Renal cortical epithelial cell (primary cell): ENCODE measurements at places on chromosomes 4 and X.

DNA sequence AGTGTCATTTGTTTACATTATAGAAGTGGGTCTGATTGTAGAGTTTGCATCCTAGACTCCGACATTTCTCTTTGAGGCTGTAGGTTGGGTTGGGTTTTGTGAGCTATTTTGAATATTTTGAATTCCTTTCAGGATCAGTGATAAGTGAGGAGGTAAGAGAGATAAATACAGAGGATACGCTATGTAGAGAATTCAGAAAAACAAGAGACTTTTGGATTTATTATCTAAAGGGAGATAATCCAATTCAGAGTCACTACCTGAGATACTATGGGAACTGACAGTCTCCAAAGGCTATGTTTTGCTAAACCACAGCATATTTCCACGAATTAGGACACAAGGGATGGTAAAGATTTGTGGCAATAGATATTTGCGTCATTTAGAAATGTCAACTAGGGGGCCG is 16.9 kb upstream of the RAP2C start:
- DNase-seq: no peak

- peak; percentile 64 for DNase-seq
These were observed 3.9 kb upstream of the SAT1 start for GRCh38 chrX:23779025-23779424.

- no peak for DNase-seq
These were observed 10.9 kb downstream of the USP38 start for GRCh38 chr4:143195581-143195980.

- no peak for DNase-seq
These were observed 1.4 kb downstream of the PLXNB3 start for GRCh38 chrX:153765138-153766079.

DNA sequence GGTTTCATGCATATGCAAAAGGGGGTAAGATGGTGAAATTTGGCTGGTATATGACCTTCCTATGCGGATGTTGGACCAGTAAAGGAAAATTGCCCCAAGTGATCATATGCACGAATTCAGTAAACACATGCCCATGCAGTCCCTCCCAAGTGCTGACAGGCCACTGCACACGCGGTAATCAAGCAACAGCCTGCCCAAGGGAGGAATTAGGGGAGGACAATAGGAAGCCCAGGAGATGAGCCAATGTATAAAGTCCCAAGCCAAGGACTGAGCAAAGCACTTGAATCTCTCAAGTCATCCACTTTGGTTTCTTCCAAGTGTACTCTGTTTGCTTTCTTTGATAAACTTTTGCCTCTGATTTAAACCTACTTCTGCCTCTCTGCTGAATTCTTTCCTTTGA is 21.1 kb downstream of the MAGEB16 start:
- DNase-seq: no peak

GRCh38 chrX:11438380-11438723 is 145.1 kb downstream of the AMELX start:
- DNase-seq: no peak

- DNase-seq: peak; percentile 64
These were observed 33.9 kb upstream of the HPF1 start for GRCh38 chr4:169791527-169792156.

DNA sequence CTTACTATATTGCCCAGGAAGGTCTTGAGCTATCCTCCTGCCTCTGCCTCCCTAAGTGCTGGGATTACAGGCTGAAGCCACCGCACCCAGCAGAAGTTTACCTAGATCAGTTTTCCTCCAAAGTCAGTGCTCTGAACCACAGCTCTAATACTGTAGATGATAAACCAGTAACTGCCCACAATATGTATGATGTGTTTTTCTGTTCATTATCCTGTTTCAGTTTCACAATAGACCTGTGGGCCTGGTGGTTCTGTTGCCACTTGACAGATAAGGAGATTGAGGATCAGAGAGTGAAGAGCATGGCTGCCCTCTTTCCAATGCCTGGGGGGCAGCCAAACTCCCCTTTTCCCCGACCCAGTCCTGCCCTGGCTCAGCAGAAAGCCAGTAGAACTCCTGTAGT is 87.0 kb downstream of the EFNB1 start:
- DNase-seq: peak; percentile 35

DNA sequence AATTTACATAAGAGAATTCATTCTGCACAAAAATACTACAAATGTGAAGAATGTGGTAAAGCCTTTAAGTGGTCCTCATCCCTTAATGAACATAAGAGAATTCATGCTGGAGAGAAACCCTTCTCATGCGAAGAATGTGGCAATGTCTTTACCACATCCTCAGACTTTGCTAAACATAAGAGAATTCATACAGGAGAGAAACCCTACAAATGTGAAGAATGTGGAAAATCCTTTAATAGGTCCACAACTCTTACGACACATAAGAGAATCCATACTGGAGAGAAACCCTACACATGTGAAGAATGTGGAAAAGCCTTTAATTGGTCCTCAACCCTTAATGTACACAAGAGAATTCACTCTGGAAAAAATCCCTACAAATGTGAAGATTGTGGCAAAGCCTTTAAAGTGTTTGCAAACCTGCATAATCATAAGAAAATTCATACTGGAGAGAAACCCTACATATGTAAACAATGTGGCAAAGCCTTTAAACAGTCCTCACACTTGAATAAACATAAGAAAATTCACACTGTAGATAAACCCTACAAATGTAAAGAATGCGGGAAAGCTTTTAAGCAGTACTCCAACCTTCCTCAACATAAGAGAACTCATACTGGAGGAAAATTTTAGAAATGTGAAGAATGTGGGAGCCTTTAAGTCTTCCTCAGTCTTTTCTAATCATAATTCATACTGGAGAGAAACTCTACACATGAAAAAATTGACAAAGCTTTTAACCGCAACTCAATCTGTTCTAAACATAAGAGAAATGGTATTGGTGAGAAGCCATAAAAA is 37.4 kb downstream of the ZNF718 start:
- DNase-seq: peak; percentile 3

- peak; percentile 99 for DNase-seq
These were observed 36.9 kb downstream of the FHDC1 start for GRCh38 chr4:152972821-152973628.

GRCh38 chr4:3106339-3107186 is 32.1 kb downstream of the HTT start:
- peak; percentile 85 for DNase-seq

- no peak for DNase-seq
These were observed 29.9 kb downstream of the SOWAHB start for GRCh38 chr4:76867880-76868655.

DNA sequence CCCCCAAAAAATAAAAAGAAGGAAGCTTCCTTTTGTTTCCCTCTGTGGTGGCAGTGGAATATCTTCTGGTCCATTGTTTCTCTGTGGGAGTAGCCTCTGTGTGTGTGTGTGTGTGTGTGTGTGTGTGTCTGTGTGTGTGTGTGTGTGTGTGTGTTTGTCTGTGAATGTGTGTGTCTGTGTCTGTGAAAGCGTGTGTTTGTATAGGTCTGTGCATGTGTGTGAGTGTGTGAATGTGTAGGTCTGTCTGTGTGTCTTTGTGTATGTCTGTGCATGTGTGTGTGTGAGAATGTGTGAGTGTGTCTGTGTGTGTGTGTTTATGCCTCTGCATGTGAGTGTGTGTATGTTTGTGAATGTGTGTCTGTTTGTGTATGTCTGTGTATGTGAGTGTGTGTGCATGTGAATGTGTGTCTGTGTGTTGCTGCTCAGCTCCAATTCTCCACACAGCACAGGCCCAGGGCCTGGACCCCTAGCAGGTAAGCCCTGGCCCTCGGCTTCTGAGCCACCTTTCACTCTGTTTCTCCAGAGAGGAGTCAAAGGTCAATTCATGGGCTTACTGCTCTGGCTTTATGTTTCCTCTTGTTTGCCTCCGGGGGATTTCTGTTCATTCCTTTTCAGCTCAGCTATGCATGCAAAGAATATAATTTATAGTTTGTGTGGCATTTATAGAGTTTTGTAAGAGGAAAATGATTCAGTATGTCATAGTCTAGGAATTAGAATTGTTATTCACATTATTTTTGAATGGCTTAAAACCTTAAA is 89.8 kb downstream of the UCHL1 start:
- peak; percentile 80 for DNase-seq

DNA sequence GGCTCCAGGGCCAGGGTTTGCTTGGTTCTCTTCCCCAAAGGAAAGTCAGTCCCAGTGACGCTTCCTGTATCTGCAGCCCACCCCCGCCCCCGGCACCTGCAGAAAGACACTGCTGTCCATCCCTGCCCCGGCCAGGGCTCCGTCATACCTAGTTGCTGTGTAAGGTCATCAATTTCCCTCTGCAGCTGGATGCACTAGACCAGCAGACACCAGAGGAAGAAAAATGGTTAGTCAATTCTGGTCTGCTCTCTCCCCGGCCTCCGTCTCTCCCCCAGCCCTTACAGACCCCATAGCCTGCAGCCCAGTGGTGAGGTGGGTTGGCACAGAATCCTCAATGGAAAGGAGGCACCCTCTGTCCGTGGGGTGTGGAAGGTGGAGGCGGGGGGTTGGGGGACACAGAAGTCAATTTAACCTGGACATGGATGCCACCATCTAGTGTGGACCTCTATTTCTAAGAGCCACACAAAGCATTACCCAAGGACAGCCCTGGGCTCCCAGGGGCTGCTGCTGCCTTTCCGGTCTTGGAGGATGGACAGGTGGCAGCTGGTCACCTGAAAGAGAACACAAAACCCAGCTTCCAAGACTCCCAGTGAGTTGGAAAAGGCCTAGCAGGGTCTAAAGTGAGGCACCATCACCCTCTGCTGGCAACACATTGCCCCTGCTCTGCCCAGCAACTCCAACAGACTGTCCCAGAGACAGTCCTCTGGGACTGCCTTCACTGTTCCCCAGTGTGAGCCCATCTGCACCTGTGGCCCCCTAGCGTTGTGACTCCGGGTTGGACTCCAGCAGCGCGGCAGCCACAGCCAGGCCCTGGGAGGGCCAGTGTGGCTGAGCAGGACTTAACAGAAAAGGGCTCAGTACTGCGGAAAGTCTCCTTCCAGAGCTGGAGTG is 40.2 kb upstream of the NHSL2 start:
- DNase-seq: peak; percentile 9

- no peak for DNase-seq
These were observed 914.6 kb upstream of the INTU start for GRCh38 chr4:126718136-126718535.

DNA sequence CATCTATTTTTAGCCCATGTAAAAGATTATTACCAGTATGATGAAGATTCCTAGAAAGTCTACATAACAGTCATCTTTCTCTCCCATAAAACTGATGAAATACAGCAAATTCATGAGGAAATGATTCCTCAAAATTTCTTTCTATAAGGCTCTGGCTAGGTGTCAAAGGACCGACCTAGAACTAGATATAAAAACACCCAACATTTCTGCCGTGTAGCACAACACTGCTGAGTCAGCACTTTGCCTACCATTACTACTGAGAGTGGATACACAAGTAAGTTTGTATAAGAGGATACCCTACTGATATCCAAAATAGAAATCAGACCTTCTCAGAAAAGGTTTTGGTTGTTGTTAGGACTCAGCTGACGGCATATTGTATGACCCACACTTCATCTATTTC is 24.7 kb downstream of the TMEM47 start:
- no peak for DNase-seq

DNA sequence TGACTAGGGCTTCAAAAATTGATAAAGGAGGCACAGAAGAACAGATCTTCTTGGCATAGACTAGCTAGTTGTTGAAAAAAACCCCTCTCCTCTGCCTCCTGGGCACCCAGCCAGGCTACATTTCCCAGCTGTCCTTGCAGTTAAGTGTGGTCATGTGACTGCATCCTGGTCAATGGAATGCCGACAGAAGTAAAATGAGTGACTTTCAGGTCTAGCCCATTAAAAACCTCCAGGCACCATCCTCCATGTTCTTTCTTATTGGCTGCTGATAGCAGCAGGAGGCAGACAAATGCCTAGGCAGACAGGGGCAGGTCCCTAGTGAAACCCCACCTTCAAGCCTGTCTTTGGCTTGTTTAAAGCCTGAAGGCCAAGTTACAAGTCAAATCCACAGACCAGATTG is 35.3 kb downstream of the ATXN3L start:
- DNase-seq: no peak

GRCh38 chrX:139018436-139018835 is 306.9 kb upstream of the FGF13 start:
- DNase-seq: no peak

- no peak for DNase-seq
These were observed 356.8 kb upstream of the PCDH10 start for GRCh38 chr4:132792310-132792709.

DNA sequence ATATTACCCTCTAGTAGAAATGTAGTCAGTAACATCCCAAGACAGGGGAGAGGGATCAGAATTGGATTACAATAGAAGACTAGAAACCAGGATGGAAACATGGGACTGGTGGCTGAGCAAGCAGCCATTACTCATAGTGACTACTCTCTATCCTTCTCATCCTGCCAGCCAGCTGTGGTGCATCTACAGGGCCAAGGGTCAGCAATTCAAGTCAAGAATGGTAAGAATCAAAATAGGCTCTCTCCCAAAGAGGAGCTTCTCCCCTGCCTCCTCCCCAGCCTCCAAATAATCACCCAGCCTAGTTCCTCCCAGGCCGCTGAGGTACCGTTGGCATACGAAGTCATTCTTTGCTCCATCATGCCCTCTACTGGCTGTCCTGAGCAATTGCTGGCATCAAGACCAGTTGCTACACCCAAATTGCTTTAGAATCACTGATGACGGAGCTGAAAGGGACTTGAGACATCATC is 19.4 kb downstream of the AWAT2 start:
- peak; percentile 39 for DNase-seq

DNA sequence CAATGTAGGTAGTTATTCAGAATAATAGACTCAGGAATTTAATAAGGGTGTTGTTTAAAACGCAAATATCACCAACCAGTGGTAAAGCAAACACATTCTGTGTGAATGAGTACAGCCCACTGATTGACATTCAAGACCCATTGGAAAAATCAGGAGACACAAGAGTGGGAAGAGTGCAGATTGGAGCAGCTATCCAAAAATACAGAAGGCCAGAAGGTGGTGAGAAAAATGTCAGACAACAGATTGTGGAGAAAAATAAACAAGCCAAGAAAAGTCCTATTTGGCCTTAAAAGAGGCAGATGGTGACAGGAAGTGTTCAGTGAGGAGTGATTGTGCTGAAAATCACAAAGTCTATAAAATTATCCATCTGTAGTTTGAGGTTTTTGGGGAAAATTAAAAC is 39.3 kb downstream of the CPE start:
- no peak for DNase-seq

- DNase-seq: no peak
These were observed 17.5 kb upstream of the WDR1 start for GRCh38 chr4:10134141-10134540.

DNA sequence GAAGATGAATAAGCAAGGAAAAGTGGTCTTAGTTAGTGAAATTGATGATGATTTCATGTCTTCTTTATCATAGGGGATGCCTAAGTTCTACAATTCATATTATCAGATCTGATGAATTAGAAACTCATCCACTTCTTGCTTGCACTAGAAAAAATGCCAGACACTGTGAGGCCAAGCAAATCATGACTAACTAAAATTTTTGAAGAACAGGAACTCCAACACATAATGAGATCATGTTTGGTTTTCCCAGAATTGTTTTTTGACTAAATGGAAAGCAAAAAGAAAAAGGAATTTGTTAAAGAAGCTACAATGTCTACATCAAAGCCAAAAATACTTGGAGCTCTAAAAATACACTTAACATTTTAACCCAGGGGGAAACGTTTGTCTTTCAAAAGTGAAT is 120.4 kb downstream of the ARSF start:
- DNase-seq: no peak

GRCh38 chrX:109533631-109534030 is 3.0 kb upstream of the NXT2 start:
- DNase-seq: no peak

GRCh38 chrX:49089553-49089952 is 9.9 kb upstream of the WDR45 start:
- DNase-seq: no peak

- peak; percentile 29 for DNase-seq
These were observed 380.7 kb downstream of the ADGRL3 start for GRCh38 chr4:61580721-61581377.
